Activated CD4-positive, alpha-beta T cell treated with anti-CD3 and anti-CD28 coated beads for 36 hours (primary cell): ENCODE measurements at places on chromosomes 7 and 10.

- no peak for DNase-seq
These were observed 20.4 kb downstream of the PWWP2B start for GRCh38 chr10:132417257-132417910.

DNA sequence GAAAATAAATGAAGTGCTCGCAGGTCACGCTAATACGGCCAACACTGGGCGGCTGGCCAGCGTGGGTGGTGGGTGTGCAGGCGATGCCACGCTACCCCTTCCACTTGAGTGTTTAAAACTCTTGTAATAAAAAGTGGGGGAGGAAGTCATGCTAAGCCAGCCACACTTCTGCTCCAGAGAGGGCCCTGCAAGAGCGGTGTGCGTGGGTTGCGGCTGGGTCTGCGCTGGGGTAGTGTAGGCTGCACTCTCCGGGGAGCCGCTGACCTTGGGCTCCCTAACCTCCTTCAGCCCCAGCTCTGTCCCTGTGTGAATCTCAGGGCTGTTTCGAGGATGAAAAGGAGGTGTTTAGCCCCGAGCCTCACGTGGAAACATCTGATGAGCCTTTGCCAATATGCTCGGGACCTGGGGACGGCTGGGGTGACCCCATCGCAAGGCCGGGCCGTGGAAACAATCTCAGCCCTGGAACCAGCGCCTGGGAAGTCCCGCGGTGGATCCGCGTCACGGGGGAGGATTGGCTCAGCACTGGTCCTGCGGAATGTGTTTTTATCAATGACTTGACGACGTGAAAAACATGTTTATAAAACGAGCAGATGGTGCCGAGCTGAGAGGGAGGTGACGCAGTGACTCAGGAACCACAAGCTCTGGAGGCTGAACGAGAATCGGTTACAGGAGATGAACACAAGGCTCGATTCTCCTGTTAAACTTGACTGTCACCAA, 278.5 kb downstream of the DNAJB6 start:
- DNase-seq = no peak

DNA sequence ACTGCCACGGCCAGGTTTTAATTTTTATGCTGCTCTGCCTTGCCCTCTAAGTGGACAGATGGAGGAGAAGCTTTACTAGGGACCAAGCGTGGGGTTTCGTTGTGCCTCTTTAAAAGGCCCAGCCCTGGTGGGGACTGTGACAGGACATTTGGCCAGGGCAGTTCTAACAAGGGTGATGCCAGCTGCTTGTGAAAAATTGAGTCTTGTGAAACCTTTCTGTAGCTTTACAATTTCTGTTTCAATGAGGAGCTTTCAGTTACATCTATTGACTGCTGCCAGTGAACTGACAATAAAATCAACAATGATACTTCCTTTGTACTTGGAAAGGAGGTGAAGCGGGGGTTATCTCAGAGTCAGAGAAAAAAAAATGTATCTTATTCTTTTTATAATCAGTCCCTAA, 233.1 kb upstream of the CSTF2T start:
- DNase-seq = no peak

DNA sequence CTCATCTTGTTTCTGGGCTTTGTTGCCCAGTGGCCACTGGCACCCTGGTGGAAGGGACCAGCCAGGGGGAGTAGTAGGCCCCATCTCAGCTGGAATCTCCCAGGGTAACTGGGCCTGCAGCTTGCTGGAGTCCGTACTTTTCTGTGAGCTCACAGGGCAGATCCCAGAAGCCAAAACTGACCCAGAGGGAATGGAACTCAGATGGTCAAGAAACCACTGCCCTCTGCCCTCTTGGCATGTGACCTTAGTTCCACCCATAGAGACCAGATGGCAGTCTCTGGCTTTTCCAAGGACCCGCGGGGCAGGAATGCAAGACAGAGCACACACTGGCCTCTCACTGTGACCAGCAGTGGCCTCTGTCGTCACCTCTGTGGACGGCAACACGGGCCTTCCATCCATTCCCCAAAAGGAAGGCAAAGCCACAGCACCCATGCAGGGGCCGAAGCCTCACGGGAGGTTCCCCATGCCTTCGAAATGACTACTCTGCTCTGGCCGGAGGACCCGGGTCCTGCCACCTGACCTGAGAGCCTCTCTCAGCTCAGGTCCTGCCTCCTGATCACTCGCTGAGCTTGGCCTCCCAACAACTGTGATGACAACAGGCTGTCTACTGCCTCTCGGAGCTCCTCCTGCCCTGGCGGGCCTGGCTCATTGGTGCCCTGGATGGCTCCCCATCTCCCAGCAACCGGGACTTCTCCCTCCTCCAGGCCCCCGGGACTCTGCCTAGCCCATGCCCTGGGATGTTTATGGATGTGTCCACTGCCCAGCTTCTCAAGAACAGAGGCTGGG, 29.9 kb downstream of the MYL10 start:
- no peak for DNase-seq

GRCh38 chr10:22722626-22723169, 8.3 kb upstream of the PIP4K2A start:
- DNase-seq = no peak
